AG09309 (cell line): ENCODE measurements at places on chromosomes 12 and 14.

DNA sequence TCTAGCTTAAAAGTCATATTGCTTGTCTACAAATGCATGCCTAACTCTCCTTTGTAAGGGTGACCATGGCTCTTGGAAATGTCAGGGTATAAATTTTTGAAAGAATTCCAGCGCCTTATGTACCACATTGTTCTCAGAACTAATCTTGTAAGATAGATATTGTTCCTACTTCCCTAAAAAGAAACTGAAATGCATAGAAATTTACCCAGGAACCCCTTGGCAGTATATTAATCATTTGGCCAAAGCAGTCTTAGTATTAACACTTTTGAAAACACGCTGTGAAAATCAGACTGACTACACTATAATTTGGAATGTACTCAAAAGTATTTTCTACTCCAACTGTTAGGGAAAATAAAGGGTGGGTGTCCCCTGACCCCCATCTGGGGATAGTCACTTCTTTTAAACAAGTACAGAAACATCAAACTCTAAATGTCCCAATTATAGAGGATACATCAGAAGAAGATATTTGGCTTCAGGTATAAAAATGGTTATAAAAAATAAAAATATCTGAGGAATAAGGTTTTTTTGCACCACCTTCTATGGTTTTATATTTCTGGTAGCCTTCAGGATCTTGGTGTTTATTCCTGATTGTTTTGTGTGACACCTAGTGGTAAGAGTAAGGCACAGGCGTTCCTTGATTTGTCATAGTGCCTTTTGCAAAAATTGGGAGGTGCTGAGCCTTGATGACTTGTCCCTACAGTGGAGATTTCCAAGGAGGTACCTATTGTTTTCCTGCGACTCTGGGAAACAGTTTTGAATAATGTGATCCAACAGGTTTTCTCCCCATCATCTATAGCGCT is 2.2 kb upstream of the NFKBIA start:
- DNase-seq: no peak

- DNase-seq: peak; percentile 84
These were observed 119.9 kb upstream of the PCED1B start for GRCh38 chr12:46959502-46959901.

- no peak for DNase-seq
These were observed 42.4 kb downstream of the CACNA2D4 start for GRCh38 chr12:1876086-1876485.

DNA sequence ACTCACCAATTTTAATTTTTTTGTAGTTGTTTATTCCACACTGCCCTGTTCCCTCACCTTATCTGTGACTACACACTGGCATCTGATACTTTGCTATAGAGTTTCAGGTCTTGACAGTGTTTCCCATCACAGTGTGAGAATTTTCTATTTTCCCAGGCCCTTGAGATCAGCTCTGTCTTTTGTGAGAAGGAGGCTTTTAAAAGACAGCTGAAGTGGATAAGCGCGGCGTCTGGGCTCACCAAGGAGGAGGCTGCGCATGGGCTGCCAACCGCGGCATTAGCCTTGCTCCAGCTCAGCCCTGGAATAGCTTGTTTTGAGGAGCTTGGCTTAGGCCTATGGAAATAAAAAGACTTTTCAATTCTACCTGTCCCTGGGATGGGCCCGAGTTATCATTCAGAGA is 181.3 kb downstream of the RMST start:
- no peak for DNase-seq

- no peak for DNase-seq
These were observed 85.6 kb upstream of the ATF7IP start for GRCh38 chr12:14279845-14280244.

DNA sequence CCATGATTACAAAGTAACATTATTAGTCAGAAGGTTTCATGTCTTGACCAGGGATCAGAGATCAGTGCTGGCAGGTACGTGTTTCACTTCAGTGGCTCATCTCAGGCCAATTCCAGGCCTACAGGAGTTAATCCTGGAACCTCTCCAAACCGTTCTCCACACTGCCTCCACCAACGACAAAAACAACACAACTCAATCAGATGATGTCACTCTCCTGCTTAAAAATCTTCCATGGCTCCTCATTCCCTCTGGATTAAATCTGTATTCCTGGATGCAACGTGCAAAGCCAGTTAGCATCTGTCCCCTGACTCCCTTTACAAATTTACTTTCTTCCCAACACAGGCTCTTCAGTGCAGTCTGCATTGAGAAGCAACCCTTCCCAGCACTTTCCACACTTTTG is 34.3 kb upstream of the TXNRD1 start:
- no peak for DNase-seq

GRCh38 chr14:92718664-92719063 is 29.8 kb downstream of the LGMN start:
- DNase-seq: peak; percentile 80
